ENCODE measurements at places on chromosomes 4 and X.

- DNase-seq = no peak
Observed at GRCh38 chr4:55018978-55019377, 106.4 kb downstream of the KDR start.

DNA sequence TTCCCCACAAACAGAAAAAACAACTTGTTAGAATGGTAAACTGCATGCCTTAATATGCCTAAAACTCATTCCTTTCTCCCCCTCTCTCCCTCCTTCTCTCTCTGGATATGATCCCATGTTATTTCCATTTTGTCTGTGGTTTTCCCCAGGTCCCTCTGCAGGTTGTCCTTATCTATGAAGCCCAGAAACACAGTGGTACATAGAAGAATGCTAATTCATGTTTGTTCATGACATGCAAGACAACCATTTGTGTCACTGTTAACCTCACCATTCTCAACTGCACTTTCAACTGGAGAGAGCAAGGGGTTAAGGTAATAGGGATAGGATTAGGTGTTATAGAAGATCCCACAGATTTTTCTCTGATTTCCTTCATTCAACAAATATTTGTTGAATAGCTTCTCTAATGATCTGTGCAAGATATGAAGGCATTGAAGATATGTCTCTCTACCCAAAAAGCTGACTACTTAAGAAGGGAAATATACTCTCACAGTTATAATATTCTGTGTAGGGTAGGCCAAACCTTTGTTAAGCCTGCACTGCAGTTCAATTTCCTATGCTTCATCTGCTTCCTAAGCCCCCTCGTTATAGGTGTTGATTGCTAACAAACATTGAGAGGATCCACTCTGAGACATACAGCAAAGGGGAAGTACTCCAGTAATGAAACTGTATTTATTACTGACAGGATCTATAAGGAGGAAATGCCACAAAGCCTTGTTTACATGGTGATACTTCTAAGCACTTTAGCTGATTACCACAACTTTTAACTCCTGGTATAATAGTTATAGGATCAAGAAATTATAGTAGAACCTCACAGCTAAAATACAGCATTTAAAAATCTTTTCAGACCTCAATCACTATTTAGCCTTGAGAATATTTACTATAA, 96.1 kb downstream of the FRYL start:
- DNase-seq = no peak

GRCh38 chrX:139931646-139932072, 1.2 kb downstream of the ATP11C start:
- DNase-seq = no peak

DNA sequence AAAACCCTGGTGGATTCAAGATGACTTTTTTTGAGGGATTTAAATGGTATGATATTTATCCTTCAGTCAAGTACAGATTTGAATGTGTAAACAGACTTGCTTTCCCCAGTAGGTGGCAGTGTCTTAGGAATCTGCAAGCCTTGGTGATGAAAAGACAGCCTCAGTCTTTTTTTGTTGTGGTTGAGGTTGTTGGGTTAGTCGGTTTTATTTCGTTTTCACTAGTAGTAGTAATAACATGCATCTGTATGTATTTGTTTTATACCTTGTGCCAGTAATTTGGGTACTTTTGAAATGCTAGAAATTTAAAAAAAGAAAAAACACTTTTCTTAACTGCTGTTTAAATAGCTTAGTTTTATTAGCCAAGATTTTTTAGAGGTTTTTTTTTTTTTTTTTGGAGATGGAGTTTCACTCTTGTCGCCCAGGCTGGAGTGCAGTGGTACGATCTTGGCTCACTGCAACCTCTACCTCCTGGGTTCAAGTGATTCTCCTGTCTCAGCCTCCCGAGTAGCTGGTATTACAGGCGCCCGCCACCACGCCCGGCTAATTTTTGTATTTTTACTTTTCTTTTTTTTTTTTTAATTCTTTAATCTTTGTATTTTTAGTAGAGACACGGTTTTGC, 39.2 kb downstream of the COPS4 start:
- peak; percentile 18 for DNase-seq

DNA sequence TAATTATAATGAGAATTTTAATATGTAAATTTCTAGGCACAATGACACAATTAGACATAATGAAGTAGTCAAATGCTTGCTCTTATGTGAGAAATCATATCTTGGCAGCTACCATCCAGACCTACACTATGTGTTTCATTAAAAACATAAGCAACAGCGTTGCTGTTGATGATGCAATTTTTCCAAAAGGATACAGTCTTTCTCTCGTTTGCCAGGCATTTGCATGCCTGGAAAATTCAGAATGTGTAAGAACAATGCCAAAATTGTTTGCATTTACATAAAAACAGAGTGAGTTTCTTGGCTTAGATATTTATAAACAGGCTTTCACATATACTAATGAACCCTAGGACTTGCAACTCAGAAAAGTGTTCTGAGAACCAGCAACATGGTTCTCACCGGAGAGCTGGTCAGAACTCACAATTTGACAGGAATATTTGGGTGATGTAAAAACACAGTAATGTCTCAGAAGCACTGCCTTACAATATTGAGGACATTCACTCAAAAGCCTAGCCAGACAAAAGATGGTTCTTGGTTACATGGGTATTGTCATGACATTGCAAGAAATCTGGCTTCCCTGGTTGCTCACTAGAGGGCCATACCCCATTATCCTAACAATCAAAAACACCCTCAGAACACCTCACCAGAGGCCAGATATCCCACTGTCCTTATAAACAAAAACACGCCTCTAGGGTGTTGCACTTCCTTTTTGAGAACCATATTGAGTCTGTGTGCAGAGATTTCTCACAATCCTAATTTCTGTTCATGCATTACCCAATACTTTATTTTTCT, 1029.0 kb upstream of the AGA start:
- DNase-seq = no peak

DNA sequence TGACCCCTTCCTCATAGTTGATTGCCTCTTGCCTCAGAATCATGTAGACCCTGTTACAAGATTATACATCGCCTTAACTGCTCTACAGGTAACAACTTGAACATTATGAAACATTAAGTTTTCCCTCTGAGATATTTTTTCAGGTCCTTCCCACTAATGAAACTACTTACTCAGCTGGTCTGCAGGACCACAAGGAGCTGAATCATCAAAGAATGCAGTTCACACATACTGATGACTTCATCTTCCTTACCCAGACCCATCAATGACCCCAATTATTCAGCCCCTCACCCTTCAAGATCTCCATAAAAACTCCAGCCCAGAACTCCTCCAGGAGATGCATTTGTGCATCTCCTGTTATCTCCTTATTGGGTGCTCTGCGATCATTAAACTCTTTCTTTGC, 720.9 kb downstream of the RAPGEF2 start:
- DNase-seq = no peak

GRCh38 chr4:151745481-151746231, 15.2 kb downstream of the GATB start:
- DNase-seq = no peak

DNA sequence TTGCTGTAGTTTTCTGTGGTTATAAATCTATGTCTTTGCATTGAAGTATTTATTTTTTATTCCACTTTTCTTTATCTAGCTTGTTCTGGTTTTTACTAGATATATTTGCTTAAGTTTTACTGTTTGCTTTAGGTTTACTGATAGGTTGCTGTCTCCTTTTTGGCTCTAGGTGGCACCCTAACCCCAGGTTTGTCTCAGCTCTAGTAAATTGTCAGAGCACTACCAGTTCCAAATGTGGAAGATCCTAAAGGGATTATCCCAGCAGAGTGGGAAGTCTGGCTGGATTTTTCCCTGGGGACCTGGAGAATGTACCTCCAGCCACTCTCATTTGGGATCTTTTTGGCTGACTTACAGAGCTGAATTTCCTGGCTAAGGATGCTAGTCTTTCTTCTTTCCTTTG, 106.1 kb downstream of the PBDC1 start:
- DNase-seq = no peak

DNA sequence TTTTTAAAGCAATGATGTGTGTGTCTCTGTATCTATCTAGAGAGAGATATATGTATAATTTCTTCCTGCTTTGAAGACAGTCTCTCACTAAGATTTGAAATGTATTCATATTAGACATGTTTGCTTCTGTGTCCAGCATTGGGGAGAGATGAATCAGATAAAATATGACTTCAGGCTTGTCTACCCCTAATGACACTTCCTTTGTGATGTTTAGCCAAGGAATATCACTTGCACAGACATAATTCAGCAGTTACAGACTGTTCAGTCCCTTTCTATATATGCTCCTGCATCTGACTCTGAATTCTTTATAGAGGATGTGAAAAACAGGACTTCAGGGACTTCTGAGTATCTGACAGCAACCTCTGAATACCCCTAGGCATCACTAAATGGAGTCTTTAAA, 158.4 kb downstream of the DCLK2 start:
- no peak for DNase-seq

GRCh38 chr4:21304540-21304887, 604.3 kb downstream of the PACRGL start:
- no peak for DNase-seq

GRCh38 chr4:143417679-143418403, 81.2 kb downstream of the GAB1 start:
- DNase-seq = no peak

- no peak for DNase-seq
Observed at GRCh38 chrX:154125391-154126040, 18.5 kb upstream of the OPN1LW start.

GRCh38 chrX:100413229-100413628, 3.2 kb upstream of the PCDH19 start:
- no peak for DNase-seq

- DNase-seq = no peak
Observed at GRCh38 chr4:84644087-84644486, 61.2 kb downstream of the CDS1 start.

DNA sequence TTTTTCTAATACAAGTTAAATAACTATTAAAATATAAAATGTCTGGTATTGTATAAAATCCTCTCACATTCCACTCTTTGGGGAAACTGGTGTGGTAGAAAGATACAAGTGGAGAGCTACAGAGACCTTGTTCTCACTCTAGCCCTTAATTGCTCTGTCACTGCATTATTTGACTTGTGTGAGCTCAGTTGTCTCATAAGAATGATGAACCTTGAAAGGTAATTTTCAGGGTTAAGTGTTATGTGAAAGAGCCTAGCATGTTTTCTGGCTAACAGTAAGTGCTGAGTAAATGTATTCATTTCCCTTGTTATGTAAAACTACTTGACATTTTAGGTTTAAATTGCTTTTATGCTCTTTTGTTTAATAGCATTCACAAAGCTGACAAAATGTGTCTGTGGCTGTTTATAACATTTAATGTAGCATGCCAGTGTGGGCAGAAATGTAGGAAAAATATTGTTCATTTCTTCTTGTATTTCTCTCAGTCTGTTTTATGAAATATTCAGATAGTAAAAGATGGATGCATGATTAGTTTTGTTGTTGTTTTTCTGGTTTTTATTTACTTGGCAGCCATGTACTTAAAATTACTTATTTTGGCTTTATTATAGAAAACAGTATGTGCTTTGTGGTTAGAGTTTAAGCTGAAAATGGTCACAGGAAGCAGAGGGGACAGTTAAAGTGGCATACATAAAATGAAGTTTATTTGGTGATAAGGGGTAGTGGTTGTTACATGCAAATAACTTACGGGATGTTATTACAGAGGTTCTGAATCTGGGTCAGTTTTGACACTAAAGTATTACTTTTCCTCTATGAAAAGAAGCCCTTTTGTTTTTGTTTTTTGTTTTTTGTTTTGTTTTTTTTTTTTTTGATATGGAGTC, 29.2 kb downstream of the SLAIN2 start:
- no peak for DNase-seq

- no peak for DNase-seq
Observed at GRCh38 chrX:121649417-121649816, 602.0 kb downstream of the GLUD2 start.

GRCh38 chrX:130688360-130688759, 214.6 kb downstream of the ENOX2 start:
- DNase-seq = no peak

DNA sequence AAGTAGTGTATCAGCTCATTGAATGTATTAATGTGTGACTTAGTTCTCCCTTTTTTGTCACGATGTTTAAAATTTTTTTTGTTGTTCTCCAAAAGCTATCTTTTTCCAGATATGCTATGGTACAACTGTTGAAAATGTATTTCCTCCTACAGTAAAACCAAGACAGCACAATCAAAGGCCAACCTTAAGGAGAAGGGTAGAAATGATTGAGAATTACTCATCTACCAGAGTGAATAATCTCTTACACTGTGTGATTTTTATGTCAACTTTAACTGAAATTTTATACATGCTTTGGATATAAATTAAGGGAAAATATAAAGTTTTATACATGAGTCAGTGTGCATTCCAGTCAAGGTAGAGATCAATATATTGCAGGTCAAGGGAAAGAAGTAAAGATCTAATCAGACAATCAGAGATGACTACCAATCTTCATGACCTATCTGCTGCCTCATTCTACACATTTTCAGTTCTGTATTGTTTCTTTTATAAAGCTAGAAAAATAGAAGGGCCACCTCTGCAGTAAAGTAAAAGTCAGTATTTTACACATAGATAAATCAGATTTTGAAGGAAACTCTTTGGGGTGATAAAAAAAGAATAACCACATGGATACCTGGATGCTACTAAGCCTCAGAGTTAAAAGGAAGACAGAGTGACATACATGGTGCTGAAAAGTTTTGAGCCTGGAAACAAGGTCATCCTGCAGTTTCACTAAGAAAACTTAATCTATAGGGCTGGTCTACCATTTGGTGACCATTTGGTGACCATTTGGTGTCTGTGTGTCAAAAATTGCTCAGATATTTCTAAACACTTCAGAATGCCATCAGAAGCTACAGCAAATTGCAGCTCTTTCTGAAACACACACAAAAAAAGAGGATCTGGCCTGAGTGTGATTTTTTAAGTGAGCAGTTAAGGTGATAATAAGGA, 1.6 kb downstream of the FAM13A start:
- no peak for DNase-seq

GRCh38 chrX:153706799-153707198, 17.4 kb downstream of the BCAP31 start:
- DNase-seq = no peak

DNA sequence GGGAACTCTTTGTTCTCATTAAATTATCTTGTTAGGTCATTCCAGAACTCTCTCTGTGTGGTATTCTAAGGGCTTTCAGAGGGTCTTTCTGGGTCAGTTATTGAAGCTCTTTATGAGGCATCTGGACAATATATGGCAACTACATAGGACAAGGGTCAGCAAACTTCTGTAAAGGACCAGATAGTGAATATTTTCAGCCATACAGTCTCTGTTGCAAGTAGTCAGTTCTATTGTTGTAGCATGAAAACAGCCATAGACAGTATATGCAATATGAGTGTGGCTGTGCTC, 35.1 kb downstream of the HADH start:
- no peak for DNase-seq

- no peak for DNase-seq
Observed at GRCh38 chr4:132557660-132558059, 591.4 kb upstream of the PCDH10 start.

GRCh38 chr4:78267790-78268189, 210.7 kb downstream of the FRAS1 start:
- DNase-seq = no peak

DNA sequence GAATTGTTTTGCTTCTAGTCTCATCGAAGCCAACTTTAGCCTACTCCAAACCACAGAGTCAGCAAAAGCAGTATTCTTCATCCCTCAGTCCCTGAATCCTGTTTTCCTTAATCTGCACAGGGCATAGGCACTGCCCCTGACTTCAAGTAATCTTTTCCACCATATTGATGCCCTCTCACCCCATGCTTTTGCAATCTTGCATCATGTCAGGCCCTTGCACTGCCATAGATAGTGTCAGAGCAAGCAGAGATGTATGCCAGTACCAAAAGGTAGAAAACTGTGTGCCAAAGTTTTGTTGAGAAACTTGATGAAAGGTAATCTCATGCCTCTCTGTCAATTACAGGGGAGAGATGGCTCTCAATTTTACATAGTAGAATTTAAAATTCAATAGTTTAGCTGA, 131.1 kb downstream of the CFAP299 start:
- no peak for DNase-seq
